Stromal cell of bone marrow (primary cell): ENCODE measurements at places on chromosomes 4 and X.

DNA sequence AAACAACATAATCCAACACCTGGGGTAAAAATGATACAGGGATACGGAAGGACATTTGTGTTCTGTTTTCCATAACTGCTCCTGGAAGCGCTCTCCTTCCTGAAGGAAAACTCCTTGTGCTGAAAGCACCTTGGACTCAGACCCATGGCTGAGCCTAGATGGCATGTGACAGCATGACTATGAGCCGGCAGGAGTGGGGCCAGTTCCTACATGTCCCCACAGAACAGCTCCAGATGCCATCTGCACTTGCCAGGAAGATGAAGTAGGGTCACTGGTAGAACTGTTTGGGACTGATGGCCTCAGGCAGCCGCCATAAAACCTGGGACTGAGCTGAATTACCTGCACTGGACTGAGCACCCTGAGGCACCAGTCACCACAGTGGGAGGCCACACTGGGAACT, 56.0 kb upstream of the BCLAF3 start:
- DNase-seq = no peak

- DNase-seq = peak; percentile 62
Measured at GRCh38 chrX:42119076-42119475, 195.7 kb upstream of the CASK start.

GRCh38 chr4:154254999-154255398, 236.6 kb downstream of the DCHS2 start:
- no peak for DNase-seq

GRCh38 chr4:16265820-16266219, 39.5 kb upstream of the TAPT1 start:
- DNase-seq = no peak

DNA sequence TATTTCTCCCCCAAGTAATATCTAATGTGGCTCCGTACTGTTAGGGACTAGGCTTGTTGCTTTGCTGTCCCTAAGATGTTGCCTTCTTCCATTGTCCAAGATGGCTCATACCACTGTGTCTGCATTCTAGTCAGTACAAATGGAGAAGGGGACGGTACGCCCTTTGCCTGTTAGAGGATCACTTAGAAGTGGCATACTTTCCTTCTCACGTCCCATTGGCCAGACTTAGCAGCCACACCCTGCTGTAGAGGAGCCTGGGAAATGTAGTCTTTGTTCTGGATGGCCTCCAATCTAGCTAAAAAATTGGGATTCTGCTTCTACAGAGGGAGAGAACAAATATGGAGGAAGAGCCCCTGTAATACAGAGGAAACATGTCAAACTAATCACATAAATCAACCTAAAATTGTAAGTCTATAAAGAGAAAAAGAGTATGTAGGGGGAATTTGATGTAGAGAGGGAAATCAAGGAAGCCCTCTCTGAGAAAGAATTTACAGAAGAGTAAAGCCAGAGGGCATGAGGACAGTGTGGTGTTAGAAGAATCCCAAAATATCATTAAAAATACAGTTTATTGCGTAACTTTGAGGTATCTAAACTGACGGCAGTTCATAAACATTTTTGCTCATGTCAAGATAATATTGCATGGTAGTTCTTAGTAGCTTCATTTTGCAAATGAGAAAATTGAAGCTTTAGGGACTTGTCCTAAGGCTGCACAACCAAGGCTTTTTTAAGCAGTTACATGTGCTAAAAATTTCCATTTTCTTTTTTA, 15.1 kb downstream of the PRIMPOL start:
- no peak for DNase-seq
